ENCODE measurements at places on chromosomes 7 and 10.

- no peak for DNase-seq
Measured at GRCh38 chr10:67697724-67698131, 1.7 kb upstream of the CTNNA3 start.

GRCh38 chr10:131267814-131268095 is 43.8 kb downstream of the TCERG1L start:
- DNase-seq: no peak

DNA sequence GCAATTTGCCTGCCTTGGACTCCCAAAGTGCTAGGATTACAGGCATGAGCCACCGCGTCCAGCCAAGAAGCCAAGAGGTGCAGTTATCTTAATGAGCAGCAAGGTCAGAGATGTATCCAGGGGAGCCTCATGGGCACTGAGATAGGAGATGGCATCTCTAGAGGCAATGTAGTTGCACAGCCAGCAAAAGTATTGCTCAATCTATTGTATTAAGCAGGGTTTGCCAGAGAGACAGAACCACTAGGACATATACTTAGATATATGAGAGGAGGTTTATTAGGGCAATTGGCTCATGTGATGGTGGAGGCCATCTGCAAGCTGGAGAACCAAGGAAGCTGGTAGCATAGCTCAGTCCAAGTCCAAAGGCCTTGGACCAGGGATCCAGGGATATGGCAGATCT is 16.3 kb upstream of the VPS26A start:
- no peak for DNase-seq

GRCh38 chr7:128408709-128409595 is 830 bp downstream of the IMPDH1 start:
- DNase-seq: no peak

DNA sequence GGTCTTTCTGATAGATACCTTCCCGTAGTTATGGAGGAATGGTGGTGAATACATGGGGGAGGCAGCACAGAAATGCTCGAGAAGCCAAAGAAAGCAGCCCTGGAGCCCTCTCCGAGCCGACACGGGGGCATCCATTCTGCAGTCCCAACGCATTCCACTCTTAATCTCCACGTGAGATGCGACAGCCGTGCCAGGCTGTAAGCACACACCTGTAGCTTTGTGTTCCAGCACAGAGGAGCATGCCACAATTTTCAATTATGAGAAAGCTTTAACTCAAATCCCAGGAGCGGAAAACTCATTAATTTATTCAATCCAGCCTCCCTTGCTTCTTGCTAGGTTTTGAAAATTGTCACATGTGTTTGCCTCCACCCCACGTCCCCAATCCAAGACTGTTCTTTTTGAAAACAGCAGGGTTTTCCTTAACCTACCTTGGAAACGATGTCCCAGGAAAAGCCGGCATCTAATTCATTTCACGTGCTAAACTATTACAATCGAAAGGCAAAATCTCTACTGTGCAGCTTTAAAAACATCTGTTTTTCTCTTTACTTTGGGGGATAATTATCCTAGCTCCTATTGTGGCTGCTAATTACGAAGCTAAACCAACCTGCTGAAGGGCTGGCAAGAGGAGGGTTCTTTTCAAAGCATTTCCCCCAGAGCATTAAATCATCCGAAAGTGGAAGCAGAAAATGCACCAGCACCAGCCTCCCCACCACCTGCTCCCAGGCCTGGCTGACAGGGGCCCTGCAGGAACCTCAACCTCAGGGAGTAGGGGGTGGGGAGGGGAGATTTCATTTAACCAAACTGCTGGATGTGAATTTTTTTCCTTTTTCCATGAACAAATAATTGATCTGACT is 56.0 kb upstream of the CHST15 start:
- DNase-seq: no peak

DNA sequence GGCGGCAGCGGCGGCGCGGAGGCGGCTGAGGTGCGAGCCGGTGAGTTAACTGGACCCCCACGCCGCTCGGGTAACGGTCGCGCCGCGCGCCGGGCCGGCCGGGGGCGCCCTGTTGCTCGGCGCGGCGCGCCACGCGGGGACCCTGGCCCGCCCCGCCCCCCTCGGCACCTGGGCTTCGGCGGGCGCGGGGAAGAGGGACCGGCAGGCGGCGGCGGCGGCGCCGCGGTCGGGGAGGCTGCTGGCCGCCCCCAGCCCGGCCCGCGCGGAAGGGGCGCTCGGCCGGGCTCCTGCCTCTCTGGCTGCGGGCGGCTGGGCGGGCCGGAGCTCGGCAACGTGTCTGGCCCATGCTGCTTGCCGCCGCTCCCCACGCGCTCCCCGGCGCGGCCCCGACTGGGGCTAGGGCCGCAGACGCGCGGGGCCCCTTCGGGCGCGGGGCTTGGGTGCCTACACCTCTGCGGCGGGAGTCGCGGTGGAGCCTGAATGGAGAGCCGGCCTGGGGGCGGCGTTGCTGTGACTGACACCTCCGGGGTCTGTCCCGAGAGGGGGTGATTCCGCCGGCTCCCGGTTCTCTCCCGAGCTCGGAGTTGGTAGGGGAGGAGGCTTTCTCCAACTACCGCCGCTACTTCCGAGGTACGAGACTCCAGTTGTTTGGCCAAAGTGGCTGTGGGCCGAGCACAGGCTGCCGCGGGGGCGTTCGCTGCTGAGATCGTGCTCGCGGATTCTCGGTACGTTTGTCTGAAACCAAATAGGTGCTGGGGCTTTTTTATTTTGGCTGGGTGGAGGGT is 494 bp downstream of the PALS2 start:
- DNase-seq: peak; percentile 60

- DNase-seq: no peak
Measured at GRCh38 chr10:44689368-44689767, 221.8 kb upstream of the TMEM72 start.

DNA sequence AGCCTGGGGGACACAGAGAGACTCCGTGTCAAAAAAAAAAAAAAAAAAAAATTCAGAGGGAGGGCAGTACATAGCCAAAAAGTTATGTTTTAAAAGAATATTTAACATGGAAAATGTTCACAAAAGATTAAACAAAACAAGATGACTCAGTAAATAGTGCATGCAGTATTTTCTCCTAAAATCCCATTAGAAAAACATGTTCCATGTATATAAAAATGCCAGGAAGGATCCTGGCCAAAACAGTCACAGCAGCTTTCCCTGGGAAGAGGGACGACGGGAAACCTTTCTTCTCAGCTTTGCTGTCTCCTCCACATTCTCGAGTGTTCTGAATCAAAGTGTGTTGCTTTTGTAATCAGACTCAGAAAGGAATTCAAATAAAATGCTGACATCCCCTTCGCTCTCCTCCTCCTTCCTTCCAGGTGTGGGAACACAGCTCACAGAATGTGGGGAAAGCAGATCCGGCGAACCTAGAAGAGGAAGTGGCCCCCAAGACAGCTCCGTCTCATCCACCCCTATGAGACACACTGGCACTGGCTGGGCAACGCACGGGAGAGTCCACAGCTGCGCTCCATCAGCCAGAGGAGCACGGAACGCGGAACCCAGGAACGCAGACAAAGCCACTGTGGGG is 139.4 kb downstream of the MAD1L1 start:
- DNase-seq: no peak

- no peak for DNase-seq
Measured at GRCh38 chr7:68840991-68841390, 757.3 kb upstream of the AUTS2 start.

GRCh38 chr7:101814991-101815825 is 2.2 kb upstream of the CUX1 start:
- peak; percentile 56 for DNase-seq

DNA sequence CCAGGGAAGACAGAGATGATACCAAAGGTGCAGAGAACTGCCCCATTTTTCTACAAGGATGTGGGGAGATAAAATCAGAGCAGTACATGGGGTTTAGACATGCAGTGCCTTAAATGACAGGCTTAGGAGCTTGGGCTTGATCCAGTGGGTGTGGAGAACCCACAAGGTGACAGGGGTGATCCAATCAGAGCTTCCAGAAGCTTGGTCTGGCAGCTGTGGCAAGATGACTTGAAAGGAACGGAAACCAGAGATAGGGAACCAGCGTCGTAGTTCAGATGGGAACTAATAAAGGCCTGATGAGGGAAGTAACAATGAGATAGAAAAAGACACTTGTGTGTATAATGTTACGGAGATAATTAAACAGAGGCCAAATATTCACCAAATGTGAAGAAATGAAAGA is 80.7 kb downstream of the SLC37A3 start:
- no peak for DNase-seq

DNA sequence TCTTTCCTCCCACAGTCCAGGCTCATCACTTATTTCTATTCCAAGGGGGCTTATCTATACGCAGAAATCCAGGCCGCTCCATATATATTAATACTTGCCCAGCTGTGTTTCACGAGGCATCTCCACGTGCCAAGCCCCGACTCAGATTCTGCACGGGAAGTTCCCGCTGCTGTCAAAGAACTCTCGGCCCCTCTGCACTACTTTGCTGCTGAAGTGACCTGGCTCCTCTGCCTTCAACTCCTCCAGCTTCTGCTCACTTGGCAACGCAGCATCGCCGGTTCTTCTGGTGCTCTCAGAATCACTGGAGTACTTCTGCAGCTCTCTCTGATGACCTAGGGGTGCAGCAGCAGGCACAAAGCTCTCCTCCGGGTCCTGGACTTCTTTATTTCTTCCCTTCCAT is 9.7 kb upstream of the CHST12 start:
- DNase-seq: no peak

DNA sequence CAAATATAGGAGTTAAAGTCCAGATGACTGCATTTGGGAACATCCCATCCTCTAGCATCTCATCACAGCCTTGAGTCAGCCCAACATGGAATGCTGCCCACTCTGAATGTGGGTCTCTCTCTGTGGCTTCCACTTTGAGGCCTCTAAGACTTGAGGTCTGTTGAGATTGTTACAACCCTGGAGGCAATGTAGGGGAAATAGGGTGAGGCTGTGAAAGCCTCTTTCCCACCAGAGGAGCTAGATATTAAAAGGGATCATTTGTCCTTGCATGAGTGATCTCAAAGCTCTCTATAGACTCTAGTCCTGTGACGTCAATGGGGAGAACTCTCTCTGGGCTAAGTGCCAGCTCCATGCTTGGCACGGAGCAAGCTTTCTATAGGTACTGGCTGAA is 6.4 kb upstream of the GOLGA7B start:
- DNase-seq: no peak

DNA sequence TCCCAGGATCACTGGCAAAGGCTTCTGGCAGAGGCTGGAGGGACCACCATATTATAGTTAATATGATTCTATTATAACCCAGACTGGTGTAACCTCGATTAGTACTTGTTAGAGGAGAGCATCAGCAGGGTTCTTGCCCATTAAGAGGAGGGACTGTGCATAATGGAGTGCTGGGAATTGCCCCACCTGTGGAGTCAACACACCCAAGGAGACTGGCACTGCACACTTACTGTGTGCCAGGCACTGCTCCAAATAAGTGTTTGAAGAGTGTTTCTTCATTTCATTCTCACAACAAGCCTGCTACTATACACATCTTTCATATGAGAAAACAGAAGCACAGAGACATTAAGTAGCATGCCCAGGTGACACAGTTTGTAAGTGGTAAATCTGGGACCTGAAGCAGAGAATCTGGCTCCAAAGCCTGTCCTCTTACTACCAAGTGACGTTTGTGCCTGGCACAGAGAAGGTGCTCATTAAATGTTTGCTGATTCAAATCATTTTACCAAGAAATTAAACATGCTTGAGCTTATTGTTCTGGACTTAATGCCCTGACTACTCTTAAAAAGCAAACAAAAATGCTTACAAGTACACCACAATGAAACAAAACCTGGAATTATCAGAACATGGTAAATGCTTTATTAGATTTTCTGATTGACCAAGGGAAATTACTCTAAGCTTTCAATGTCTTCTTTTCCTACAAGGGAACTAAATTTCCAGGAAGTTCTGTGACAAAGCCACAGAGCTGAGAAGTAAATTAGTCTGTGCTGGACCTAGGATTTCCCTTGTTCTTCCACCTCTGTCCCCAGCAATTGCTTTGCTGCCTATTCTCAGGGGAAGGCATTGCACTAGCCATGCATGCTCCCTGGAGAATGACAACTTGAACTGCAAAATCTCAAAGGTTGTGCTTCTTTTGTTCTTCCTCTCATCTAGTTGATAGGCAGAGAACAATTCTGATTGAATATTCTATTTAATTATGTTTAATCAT is 809 bp downstream of the SLC13A1 start:
- no peak for DNase-seq

DNA sequence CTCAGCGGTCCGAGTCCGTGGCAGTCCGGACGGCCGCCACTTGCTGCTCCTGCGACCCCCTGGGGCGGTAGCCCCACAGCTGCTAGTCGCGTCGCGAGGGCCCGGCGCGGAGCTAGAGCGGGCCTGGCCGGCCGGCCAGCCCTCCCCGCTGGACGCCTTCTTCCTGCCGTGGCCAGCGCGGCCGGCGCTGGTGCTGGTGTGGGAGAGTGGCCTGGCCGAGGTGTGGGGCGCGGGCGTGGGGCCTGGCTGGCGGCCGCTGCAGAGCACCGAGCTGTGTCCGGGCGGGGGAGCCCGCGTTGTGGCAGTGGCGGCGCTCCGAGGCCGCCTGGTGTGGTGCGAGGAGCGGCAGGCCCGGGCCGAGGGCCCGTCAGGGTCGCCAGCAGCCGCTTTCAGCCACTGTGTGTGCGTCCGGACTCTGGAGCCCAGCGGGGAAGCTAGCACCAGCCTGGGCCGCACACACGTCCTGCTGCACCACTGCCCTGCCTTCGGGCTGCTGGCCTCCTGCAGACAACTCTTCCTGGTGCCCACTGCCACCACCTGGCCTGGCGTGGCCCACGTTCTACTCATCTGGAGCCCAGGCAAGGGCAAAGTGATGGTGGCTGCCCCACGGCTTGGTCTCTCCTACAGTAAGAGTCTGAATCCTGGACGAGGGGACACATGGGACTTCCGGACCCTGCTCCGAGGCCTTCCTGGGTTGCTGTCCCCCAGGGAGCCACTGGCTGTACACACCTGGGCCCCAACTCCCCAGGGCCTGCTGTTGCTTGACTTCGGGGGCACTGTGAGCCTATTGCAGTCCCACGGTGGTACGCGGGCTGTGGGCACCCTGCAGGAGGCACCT is 631 bp downstream of the HPS6 start:
- DNase-seq: peak; percentile 65

- DNase-seq: no peak
Measured at GRCh38 chr7:153514032-153514431, 538.2 kb upstream of the DPP6 start.

- no peak for DNase-seq
Measured at GRCh38 chr10:117734731-117735405, 192.3 kb downstream of the EMX2 start.

GRCh38 chr7:1457949-1458682 is 1.2 kb downstream of the MICALL2 start:
- no peak for DNase-seq

DNA sequence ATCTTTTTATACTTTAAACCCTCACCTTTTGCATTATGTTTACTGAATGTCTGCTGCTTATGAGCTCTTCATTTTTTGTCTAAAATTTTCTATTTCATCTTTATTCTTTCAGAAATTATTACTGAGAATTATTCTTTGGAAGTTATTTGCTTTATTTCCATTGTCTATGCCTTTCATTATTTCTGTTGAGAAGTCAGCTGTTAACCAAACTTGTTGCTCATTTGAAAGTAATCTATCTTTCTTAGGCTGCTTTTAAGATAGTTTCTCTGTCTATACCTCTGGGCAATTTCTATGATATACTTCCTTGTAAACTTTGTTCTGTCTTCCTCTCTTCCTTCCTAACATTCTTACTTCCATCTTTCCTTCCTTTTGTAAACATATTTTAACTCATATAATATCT is 1165.9 kb upstream of the CELF2 start:
- no peak for DNase-seq

All from lower lobe of right lung (tissue), 2 donors.